Tibial nerve (tissue), 4 donors: ENCODE measurements at places on chromosomes 7 and 10. TPM values are rescaled to one million over a fixed set of nuclear protein-coding genes. Genes with fewer than 3 reads are reported as not detected.

- DNase-seq: no peak
Observed at GRCh38 chr7:15086862-15087261, 184.3 kb upstream of the DGKB start.

DNA sequence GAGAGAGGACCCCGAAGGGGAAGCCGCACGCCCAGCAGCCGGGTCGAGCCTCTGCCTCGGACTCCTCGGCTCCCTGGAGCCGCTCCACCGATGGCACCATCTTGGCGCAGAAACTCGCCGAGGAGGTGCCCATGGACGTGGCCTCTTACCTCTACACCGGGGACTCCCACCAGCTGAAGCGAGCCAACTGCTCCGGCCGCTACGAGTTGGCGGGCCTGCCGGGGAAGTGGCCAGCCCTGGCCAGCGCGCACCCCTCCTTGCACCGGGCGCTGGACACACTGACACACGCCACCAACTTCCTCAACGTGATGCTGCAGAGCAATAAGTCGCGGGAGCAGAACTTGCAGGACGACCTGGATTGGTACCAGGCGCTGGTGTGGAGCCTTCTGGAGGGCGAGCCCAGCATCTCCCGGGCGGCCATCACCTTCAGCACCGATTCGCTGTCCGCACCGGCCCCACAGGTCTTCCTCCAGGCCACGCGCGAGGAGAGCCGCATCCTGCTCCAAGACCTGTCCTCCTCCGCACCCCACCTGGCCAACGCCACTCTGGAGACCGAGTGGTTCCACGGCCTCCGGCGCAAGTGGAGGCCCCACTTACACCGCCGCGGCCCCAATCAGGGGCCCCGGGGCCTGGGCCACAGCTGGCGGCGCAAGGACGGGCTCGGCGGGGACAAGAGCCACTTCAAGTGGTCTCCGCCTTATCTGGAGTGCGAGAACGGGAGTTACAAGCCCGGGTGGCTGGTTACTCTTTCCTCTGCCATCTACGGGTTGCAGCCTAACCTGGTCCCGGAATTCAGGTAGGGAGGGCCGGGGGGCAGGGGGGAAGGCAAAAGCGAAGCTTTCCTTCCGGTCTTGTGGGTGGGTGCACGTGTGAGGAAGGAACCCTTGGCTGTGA lies 973 bp downstream of the GPR158 start:
- no peak for DNase-seq

GRCh38 chr7:23482686-23483085 lies 12.4 kb upstream of the IGF2BP3 start:
- DNase-seq: no peak

GRCh38 chr10:75137533-75138438 lies 26.3 kb downstream of the SAMD8 start:
- no peak for DNase-seq

DNA sequence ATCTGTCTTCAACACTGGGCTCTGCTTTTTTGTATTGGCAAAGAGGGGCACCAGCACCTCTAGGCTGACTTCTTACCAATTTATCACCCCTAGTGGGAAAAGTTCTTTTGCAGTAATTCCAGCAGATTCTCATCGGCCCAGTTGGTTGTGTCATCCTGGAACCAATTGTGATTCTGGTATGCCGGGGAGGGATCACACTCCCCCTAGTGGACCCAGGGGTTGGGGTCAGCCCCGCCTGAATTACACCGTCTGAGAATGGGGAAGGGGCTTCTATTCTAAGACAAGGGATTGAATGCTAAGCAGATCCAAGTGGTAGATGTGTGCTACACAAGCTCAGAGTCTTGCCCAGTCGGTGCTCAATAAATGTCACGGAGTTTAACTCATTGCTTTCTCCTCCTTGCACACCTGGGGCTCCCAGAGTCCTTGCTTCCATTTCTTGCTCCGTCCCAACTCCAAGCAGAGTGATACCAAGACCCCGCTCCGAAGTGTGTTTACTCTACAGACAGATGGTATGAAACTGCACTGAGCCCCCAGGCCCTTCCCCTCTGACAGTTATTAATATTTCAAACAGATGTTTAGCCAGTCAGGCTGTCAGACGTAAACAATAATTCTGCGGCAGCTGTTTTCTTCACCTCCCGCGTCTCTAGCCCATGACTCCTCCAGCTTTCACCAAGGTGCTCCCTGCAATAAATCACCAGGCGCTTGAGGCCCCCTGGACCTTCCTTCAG lies 71.9 kb downstream of the C10orf105 start:
- no peak for DNase-seq

DNA sequence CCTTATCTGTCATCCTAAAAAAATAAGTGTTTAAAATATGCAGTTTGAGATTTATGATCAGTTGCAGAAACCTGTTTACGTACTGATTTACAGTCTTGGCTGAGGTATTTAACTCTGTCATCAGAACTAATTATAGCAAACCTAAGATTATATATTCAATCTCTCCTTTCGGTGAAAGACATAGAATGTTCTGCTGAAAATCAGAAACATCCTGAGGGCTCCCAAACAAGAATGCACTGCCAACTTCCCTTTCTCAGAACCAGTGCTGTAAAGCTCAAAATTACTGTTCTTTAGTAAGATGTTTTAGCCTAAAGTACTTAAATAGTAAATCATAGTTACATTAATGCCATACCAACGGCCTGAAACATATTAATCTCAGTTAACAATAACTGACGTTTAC lies 34.3 kb downstream of the FAM204A start:
- no peak for DNase-seq

RNF32 gene
- total RNA-seq: 6.0 TPM

SPDYE2B gene
- not detected for total RNA-seq

VWC2 gene
- total RNA-seq: under 0.01 TPM

LIPF gene
- not detected for total RNA-seq
